ENCODE measurements at places on chromosomes 11 and 22. TPM values are rescaled to one million over a fixed set of nuclear protein-coding genes. Genes with fewer than 3 reads are reported as not detected.

The CDK2AP2 gene
- 143 TPM for polyA plus RNA-seq

The GAB4 gene
- polyA plus RNA-seq, result not detected

The VSIG2 gene
- polyA plus RNA-seq, result 1.2 TPM

The CDKN1C gene
- 4.1 TPM for polyA plus RNA-seq

The OR52N4 gene
- polyA plus RNA-seq, result 0.08 TPM

The LMO2 gene
- polyA plus RNA-seq, result 60.4 TPM

The NPAS4 gene
- polyA plus RNA-seq, result not detected

The MPZL3 gene
- 2.5 TPM for polyA plus RNA-seq

The NFAM1 gene
- not detected for polyA plus RNA-seq

The RTN4RL2 gene
- 0.35 TPM for polyA plus RNA-seq

The SLC15A3 gene
- polyA plus RNA-seq, result 3.3 TPM

The TENM4 gene
- 0.06 TPM for polyA plus RNA-seq

The THRSP gene
- polyA plus RNA-seq, result not detected

The SLC37A2 gene
- polyA plus RNA-seq, result 2.1 TPM

The C11orf42 gene
- polyA plus RNA-seq, result not detected

The MMP12 gene
- polyA plus RNA-seq, result not detected

- no peak for DNase-seq
These were observed 42.9 kb downstream of the CTNND1 start for GRCh38 chr11:57804466-57804865.

GRCh38 chr11:45754741-45755140 is 50.2 kb upstream of the SLC35C1 start:
- DNase-seq, result no peak

DNA sequence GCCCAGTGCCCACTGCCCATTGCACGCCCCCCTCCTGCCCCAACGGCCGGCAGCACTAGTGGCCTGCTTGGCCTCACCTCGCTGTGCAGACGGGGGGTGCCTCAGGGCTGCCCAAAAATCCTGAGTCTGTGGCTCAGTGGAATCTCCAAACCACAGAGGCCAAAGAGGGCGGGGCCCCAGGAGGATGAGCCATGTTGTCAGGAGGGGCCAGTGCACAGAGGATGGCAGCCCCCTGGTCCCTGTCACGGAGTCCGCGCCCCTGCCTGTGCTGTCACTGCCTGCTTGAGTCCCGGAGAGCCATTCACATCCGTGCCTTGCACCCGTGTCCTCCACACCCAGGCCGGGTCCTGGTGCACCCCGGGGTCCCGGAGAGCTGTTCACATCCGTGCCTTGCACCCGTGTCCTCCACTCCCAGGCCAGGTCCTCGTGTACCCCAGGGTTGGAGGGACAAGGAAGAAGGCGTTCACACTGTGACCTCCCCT is 36.4 kb upstream of the MUC5AC start:
- no peak for DNase-seq

DNA sequence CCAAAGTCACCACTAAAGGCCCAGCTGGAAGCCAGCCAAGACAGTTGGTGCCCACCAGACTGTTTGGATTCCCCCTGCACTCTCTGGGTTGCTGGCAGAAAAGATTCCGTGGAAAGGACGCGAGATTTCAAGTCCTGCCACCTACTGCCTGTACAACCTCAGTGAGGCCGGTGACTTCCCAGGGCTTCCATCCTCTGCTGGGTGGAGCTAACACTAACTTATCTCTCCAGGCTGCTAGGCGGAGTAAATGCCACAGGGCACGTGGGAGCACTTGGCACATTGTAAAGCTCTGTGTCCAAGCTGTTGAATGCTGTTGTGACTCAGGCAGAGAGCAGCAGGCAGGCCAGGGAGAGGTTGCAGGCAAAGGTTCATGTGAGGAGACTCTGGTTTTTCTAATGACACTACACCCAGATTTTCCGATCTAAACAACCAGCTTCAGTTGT is 50.9 kb upstream of the CDON start:
- peak; percentile 92 for DNase-seq

DNA sequence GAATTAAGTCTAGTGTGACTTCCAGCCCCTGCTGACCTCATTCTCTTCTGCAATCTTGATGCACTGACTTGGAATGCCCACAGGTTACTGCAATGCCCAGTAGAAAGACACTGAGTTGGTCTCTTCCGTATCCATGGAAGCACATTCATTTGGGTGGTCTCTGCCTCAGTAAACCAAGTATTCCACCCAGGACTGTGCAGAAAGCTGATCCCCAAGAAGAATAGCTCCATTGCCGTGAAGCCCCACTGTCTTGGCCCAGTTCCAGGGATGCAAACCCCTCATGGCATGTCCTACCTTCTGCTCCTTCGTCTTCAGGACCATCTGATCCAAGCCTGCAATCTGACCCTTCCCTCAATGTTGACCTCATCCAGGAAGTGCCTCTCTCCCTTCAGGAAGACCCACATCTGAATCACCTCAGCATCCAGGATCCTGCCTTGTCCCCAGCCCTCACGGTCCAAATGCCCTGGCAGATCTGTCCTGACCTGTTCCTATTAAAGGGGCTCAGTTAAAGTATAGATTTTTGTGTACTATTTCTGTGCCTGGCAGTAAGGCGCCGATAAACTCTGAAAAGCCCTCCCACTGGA is 425.8 kb downstream of the SOX6 start:
- no peak for DNase-seq

DNA sequence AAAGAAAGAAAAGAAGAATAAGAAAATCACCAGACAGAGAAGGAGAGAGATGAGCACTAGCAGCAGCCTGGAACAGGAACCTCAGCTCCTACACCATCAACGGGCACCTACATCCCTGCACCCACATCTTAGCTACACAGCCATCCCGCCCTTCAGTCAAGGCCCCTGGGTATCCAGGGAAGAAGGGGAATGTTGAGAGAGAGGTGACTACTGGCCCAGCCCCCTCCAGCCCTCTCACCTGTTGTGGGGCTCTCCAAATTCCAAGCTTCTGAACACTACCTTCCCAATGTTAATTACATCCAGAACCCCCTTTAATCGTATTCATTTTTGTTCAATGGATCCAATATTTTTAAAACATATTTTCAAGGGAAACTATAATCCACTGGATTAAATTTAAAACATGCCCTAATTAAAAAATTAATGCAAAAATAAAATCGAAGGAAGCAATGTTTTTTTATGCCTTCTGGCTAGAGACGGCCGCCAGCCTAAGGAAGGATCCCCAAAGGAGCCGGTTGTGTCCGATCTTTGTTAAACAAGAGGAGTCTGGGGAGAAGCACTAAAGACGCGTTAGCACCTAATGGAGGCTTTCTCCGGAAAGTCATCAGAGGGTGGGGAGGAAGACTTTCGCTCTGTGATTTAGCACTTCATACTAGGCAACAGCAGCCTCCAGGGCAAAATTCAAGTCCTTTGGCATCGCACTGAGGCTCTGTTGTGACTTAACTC is 9.5 kb downstream of the TPST2 start:
- DNase-seq, result no peak

GRCh38 chr11:8934742-8935488 is 2.2 kb upstream of the C11orf16 start:
- DNase-seq, result no peak

GRCh38 chr11:6547177-6547576 is 50.1 kb downstream of the DNHD1 start:
- DNase-seq, result no peak

GRCh38 chr11:131690776-131691175 is 320.4 kb downstream of the NTM start:
- no peak for DNase-seq

DNA sequence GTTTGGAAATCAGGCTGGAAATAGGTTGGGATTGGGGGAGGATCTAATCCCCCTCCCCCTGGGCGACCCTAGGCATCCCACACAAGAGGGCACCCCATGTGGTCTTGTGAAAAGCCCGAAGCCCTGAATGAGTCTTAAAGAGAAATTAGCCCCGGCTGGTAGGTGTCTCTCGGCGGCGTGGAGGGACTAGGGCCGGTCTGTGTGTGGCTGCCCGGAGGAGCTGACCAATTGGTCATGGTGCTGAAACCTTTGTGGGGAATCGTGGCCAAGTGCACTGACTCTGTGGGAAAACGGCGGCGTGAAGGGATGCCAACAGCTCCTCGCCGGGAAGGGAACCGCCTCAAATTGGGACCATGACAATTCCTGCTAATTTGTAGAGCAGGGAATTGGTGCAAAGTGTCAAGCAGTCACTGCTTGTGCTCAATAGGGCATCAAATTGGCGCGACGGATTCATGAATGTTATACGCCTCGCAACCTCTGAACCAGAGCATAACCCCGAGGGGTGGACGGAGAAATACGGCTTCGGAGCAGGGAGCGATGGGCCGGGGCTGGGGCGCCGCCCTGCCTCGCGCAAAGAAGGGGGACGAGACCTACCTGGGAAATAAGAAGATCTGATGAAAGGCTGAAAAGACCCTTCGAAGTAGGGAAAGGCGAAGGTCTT is 1.5 kb downstream of the DBX1 start:
- DNase-seq, result peak; percentile 60

- DNase-seq, result peak; percentile 65
These were observed 533.9 kb upstream of the CCDC90B start for GRCh38 chr11:83819931-83820549.

DNA sequence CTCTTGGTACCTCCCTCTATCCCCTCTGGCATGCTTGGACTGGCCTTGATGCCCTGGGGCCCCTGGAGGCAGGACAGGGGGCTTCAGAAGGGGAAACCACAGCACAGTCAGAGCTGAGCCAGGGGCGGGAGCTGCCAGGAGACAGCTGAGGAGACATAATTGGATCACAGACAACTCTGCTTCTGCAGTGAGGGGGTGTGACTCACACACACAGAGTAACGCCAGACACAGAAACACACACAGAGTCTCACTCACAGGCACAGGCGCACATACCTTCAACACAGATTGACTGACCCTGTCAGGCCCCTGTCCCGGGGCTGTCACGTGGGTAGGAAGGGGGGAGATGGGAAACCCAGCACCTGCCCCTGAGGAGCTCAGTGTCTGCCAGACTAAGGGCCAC is 20.6 kb downstream of the STARD10 start:
- DNase-seq, result peak; percentile 12

GRCh38 chr11:123033895-123034294 is 28.0 kb downstream of the HSPA8 start:
- DNase-seq, result peak; percentile 32

DNA sequence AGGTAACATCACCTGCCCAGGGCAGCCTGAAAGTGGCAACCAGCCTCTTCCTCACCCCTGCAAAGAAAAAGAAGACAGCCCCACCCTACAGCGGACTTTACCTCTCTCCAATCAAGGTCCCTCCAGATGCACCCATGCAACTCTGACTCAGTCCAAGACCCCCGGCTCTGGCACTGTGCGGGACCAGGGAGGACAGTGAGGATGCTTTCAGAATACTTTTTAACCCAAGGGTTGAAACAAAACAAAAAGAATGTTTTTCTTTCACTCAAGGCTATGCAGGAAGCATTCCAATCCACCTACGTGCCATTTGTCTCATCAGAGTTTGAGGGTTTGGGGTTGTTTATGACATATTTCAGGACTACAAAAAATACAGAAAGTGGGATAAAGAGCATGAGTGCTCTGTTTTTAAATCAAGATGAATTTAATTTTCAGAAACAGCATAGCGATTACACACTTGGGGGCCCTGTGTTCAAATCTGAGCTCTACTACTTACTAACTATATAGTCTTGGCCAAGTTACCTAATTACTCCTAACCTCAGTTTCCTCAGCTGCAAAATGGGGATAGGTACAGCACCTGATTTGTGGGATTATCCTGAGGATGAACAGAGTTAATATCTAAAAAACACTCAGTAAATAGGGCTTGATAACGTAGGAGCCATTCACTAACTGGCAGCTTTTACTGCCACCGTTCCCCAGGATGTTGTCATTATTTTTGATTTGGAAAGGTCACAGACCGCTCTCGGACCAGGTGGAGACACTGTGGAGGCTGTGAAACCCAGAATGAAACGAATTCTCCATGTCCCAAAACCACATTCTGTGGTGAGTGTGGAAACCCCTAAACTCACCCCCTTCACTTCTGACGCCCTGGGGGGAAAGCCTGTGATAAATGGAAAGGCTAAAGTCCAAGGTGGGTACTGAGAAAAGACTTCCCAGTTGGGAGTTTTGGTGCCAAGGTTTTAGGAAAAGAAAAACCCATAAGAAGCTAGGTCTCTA is 5.6 kb downstream of the PLAAT3 start:
- no peak for DNase-seq

GRCh38 chr11:131833366-131833765 is 463.0 kb downstream of the NTM start:
- DNase-seq, result no peak

GRCh38 chr22:47781024-47781423 is 1018.6 kb downstream of the TBC1D22A start:
- no peak for DNase-seq

- DNase-seq, result peak; percentile 25
These were observed 11.7 kb upstream of the MPEG1 start for GRCh38 chr11:59224351-59224928.

GRCh38 chr11:119432484-119433357 is 9.7 kb upstream of the THY1 start:
- DNase-seq, result no peak

DNA sequence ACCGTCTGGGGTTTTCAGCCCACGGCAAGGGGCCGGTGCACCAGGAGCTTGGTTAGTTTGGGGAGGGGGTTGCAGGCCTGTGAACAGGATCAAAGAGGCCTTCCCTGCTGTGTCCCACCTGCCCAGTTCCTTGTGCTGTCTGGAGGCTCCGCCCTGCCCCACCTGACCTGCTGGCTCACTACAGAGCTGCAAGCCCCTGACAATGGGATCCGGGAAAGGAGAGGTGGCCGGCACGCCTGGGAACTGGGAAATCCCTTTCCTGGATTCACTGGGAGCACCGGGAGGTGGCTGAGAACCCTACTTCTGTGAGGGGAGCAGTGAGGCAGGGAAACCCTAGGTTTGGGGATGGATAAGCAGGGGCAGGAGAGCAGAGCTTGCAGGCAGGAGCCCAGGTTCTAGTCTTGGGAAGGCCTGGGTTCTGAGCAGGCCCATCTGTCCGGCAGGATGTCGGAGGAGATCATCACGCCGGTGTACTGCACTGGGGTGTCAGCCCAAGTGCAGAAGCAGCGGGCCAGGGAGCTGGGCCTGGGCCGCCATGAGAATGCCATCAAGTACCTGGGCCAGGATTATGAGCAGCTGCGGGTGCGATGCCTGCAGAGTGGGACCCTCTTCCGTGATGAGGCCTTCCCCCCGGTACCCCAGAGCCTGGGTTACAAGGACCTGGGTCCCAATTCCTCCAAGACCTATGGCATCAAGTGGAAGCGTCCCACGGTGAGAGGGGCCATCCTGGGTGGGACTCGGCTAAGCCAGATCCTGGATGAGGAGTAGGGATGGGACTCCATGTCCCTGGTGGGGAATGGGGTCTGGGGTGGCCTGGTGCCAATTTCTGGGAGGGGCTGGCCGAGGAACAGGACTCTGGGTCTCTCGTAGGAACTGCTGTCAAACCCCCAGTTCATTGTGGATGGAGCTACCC is 786 bp downstream of the CAPN1 start:
- peak; percentile 28 for DNase-seq

- DNase-seq, result no peak
These were observed 5.3 kb upstream of the BRSK2 start for GRCh38 chr11:1384199-1384970.

- no peak for DNase-seq
These were observed 23.8 kb downstream of the DIXDC1 start for GRCh38 chr11:111960916-111961315.

Data from endothelial cell of umbilical vein (primary cell).